ENCODE measurements at places on chromosomes 7 and 10.
A peak's percentile ranks its signal among the peaks of the same experiment; 100 is the strongest.

- DNase-seq: no peak
Measured at GRCh38 chr7:69780379-69780778, 182.1 kb downstream of the AUTS2 start.

GRCh38 chr7:17404006-17404405 lies 105.6 kb downstream of the AHR start:
- no peak for DNase-seq

- no peak for DNase-seq
Measured at GRCh38 chr7:21916629-21917028, 29.1 kb downstream of the CDCA7L start.

GRCh38 chr10:112915590-112916572 lies 34.2 kb upstream of the TCF7L2 start:
- DNase-seq: no peak

- DNase-seq: peak; percentile 53
Measured at GRCh38 chr7:105691680-105692564, 110.6 kb upstream of the EFCAB10 start.

GRCh38 chr10:5631936-5632335 lies 34.5 kb downstream of the ASB13 start:
- no peak for DNase-seq
